ENCODE measurements at places on chromosomes 4 and X.
A peak's percentile ranks its signal among the peaks of the same experiment; 100 is the strongest.

GRCh38 chrX:17024886-17025285, 78.4 kb downstream of the REPS2 start:
- DNase-seq: no peak

DNA sequence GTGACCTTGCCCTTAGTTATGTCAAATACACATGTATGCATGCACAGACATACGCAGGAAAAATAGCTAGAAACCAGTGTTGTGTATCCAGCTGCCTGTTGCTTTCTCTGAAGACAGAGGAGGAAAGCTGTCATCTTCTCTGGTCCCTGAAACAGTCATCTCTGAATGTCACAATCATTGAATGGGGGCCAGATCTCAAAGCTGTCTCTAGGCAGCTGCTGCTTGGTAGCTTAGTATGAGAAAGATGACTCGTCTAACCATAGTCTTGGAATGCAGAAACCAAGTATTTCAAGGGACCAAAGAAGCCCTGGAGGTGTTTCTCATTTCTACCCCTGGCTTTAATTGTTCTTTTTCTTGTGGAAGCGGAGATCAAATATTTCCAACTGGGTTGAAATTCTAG, 4.0 kb downstream of the GRIA3 start:
- no peak for DNase-seq

- DNase-seq: peak; percentile 77
These were observed 5.4 kb upstream of the GTPBP6 start for GRCh38 chrX:323721-324628.

- no peak for DNase-seq
These were observed 42.4 kb upstream of the NOCT start for GRCh38 chr4:138972956-138973801.

GRCh38 chrX:13474164-13474516, 95.3 kb upstream of the EGFL6 start:
- DNase-seq: no peak

DNA sequence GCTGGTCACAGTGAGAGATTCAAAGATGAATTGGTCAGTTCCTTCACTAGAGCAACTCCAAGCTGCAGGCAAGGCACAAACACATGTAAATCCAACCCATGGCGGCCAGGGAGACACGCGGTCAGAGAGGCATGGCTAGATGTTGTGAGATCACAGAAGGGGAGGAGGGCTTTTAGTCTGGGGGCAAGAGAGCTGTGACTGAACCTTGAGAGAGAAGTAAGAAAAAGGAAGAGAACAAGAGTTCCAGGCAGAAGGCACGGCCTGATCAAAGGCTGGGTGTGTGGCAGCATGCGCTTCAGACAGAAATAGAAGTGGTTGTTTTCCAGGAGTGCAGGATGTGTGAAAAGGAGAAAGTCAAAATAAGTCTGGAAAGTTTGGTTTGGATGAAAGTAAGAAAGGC, 15.9 kb downstream of the CCDC149 start:
- no peak for DNase-seq

DNA sequence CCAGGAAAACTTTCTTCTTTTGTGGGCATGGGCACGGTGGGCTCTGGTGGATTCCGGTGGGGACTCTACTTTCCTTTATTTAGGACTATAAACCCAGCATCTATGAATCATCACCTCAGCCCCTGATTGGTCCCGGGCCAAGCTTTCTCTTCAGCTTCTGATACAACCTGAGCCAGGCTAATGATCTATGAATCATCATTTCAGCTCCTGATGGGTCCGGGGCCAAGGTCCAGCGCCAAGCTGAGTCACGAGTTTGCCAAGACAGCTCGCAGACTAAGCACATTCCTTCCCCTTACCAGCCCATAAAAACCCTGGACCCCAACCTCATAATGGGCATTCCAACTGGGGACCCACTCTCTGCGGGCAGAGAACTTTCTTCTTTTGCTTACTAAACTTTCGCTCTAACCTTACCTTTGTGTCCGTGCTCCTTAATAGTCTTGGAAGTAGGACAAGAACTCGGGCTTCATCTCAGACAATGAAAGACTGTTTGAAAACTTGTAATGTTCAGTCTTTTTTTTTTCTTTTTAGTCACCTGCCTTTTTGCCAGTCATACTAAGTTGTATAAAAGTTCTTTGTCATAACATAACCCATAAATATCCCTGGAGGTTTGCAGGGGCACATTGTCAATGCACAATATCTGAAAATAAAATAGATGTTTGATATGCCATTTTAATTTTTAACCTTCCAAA, 904.9 kb upstream of the EPHA5 start:
- no peak for DNase-seq

GRCh38 chrX:29082558-29082957, 495.3 kb downstream of the IL1RAPL1 start:
- DNase-seq: no peak

DNA sequence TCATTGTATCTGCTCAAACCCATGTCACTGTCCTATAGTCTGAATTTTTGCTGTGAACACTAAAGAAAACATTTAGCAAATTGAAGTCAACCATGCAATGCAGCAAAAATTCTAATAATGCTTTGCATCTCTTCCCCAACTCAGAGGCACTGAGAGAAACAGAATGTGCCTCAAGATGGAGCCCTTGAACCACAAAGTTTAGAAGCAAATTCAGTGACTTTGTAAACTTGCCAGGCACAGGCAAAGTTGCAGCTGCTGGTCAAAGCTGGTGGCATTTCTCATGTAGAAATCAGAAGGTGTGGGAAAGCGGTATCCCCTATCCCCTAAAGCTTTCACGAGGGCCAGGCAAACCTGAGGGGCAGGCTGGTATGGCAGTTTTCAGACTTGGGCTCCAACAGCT, 121.7 kb upstream of the DIPK2B start:
- peak; percentile 22 for DNase-seq

DNA sequence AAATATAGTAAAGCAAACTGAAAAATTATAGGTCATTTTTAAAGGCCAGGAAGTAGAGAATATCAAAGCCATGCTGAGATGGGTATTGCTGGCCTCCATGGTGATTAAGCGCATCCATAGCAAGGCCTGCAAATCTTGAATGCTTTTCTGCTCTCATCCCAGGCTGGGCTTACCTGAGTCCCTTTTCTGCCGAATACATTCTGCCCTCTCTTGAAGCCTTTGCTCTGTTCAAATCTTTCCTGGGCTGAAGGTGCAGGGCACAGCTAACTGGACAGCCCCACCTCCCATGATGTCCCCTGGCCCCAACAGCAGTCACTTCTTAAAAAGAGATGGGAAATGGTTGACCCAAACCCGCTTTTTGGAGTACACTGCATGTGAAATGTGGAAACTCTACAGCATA, 10.1 kb upstream of the EIF1AX start:
- no peak for DNase-seq

DNA sequence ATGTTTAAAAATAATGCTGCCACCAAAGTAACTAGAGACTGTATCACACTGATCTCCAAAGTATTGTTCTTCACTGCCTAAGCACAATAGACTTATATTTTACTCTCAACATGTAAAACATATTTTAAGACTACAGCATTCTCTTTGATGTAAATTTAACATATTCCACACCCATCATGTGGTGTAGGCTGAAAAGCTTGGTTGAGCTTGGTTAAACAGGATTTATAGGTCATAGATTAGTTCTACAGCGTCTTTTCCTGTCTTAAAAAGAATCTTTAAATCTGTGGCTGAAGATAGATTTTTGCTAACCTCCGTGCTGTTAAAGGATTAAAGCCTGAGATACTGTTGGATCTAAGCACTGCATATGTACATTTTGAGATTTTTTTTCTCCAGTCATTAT, 379.9 kb downstream of the SH2D1A start:
- no peak for DNase-seq

- DNase-seq: peak; percentile 85
These were observed 2.4 kb upstream of the SH3KBP1 start for GRCh38 chrX:19889582-19890342.

Data from hematopoietic multipotent progenitor cell treated with erythropoietin and hydrocortisone succinate and interleukin-3 and kit ligand, for 6 days (in vitro differentiated cells).